ENCODE measurements at places on chromosomes 2 and 18.
A peak's percentile ranks its signal among the peaks of the same experiment; 100 is the strongest.

- DNase-seq: peak; percentile 71
These were observed 11.7 kb upstream of the ACYP2 start for GRCh38 chr2:54103454-54104314.

- DNase-seq: no peak
These were observed 79.2 kb upstream of the MAP3K20 start for GRCh38 chr2:172996387-172996961.

DNA sequence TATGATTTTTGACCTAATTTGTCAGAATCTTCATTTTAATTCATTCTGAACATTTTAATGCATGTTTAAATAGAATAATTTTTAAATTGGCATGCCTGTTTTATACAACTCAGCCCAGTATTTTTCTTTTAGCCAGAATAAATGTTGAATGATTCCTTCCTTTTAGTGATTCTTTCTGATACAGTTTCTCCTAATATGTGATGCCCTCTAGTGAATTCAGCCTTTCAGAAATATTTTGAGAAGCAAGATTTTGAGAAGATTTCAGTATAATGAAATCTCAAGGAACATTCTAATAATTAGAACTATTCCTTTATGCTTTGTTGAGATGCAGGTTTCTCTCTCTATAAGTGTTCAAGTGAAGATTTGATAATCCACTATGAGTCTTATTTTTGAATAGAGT, 28.5 kb downstream of the LCLAT1 start:
- no peak for DNase-seq

- no peak for DNase-seq
These were observed 134.9 kb downstream of the PTH2R start for GRCh38 chr2:208541461-208541988.

DNA sequence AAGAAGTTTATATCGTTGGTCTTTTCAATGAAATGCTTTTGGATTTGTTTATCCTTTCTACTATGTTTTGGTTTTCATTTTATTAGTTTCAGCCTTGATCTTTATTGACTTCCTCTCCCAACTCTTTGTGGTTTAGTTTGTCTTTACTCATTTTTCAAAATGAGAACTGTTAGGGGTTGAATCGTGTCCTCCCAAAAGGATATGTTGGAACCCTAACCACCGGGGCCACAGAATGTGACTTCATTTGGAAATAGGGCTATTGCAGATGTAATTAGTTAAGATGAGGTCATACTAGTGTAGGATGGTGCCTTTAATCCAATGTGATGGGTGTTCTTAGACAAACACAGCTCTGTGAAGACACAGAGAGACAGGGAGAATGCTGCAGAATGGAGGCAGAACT, 60.4 kb upstream of the IL1R2 start:
- no peak for DNase-seq

DNA sequence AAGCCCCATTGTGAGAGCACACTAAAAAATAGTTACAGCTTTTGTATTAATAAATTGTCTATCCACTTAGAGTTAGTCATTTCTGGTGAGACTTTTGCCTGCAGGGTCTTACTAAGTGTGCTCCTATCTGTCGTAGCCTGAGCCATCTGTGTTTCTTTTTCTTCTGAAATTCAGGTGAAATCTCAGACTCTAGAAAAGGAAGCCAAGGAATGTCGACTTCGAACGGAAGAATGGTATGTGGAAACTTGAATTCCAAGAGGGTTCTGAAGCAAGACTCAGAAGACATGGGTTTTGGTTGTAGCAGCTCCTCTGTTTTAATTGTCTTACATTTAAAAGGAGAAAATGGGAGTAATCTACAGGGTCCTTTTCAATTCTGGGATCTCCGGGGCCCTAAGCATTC, 70.0 kb upstream of the STON1 start:
- DNase-seq: no peak

- no peak for DNase-seq
These were observed 49.9 kb downstream of the IMPA2 start for GRCh38 chr18:12031181-12031580.

DNA sequence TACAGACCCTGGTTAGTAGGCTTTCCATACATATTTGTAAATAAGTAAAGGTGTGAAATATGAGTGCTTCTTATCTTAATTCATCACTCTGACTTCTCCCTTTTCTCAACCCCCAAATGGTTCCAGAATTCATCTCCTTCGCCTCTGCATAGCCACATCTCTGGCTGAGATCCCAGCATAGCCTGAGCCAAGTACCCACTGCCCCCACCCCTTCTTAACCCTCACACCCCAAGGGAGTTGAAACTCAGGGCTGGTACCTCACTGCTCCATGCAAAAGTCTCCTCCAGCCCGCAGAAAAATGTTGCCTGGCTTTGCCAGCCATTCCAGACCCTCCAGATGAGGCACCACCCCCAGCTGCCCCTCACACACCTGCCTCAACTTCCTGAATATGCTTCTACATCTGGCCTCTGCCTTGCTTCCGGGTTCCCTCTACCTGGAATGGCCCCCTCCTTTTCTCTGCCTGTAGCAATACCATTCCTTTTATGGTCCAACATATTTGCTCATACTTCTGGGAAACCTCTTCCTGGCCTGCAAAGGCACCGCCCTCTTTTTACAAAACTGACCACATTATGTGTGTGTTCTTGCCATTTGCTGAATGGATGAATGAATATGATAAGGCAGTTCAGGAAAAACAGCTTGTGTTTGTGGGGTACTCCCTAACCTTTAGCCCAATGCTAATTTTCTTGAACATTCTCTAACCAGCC, 112.8 kb downstream of the CELF4 start:
- no peak for DNase-seq

- DNase-seq: no peak
These were observed 4.1 kb downstream of the SPATS2L start for GRCh38 chr2:200310545-200310971.

DNA sequence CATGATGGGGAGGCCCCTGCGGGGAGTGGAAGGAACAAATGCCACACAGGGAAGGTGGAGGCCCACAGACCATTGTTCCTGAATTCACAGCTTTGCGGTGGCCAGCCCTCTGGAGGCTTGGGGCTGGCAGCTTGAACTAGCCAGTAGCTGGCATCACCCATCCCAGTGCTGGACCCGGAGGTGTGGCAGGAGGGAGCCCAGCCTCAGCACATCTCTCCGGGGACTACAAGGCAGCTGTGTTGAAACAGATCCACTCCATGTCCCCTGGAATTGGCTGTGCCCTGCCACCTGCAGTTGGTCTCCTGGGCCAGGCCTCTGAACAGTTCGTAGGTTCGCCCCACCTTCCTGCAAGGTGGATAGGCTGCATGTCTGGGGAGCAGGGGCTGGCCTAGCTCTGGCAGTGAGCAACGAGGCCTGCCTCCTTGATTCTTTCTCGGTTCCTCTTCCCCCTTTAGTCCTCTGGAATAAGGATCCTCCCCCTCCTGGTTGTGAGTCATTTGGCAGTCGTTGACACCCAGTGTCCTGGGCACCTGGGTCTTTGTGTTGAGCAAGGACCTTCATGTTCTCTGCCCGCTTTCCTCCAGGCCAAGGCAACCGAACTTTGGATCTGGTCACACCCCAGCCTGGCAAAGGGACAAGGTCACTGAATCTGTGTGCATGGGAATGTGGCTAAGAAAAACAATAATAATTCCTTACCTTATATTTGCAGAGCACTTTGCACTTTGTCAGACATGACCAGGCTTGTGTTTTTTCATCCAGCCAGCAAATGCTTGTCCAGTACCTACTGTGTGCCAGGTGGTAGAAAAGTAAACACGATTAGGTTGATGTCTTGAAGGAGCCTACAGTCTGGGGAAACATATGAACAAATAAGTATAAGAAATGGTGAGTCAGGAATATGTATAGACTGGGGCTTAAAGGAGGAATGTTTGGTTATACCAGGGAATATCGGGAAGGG, 55.0 kb upstream of the MCFD2 start:
- DNase-seq: no peak

DNA sequence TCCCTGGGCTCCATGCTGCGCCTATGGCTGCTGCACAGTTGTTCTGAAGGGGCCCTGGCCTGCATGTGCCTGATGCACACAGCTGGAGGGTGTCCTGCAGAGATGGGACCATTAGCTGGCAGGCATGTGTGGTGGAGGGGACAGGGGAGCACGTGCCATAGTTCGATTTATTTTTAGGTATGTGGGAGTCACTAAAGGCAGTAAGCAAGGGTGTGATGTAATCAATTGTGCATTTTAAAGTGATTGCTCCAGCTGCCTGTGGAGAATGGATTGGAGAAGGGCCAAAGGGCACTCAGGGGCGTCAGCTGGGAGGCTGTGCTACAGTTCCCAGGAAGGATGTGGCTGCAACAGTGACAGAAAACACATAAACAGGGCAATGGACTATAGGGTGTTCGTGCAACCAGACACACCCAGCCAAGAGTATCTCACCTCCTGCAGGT, 205.1 kb downstream of the ARL4C start:
- DNase-seq: peak; percentile 53

GRCh38 chr2:66318009-66318561, 116.8 kb upstream of the MEIS1 start:
- DNase-seq: no peak

DNA sequence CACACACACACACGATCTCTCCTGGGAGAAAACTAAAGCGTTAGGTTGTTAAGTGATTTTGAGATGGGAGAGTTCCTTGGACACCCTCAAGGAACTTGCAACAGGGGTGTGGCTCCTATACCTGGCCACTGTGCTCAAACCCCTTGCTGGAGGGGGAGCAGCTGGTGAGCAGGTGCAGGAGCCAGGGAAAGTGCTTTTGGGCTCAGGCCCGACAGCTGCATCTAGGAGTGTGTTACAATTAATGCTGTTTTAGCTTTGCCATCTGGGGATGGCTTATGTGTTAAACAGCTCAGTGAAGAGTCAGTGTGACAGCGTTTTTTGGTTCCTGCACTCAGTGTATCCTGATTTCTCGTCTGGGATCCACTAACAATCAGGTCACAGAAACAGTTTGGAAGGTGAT, 510.8 kb downstream of the TRIB2 start:
- no peak for DNase-seq

GRCh38 chr2:180015951-180016709, 9.0 kb upstream of the CWC22 start:
- no peak for DNase-seq

DNA sequence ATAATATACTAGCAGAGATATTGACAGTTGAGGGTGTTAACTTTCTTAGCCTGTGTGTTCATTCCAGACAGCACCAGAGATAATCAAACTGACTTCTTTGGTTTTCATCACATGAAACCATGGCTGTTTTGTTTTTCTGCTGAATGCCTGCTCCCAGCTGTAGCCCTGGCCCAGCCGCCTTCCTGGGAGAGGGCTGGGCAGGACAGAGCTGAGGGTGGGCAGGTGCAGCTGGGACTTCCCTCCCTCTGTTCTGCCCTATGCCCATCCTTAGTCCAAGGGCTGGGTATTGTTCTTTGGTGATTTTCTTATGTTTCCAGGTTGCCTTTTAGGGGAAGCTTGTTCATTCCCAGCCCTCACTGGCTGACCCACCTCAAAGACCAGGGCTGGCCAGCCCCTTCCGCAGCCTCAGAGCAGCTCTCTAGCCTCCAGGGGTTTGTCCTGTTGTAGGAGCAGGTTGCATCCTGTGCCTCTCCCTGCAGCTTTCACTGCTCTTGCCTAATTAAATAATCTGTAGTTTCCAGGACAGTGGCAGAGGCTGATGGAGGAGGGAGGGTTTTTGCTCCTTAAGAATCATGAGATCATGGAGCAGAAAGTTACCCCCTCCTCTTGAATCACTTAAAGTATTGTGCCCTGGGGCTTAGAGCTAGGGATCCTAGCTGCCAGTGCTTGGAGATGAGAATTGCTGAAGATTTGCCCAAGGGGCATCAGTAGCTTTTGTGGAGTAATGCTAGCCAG, 61.4 kb downstream of the MTCL1 start:
- no peak for DNase-seq

DNA sequence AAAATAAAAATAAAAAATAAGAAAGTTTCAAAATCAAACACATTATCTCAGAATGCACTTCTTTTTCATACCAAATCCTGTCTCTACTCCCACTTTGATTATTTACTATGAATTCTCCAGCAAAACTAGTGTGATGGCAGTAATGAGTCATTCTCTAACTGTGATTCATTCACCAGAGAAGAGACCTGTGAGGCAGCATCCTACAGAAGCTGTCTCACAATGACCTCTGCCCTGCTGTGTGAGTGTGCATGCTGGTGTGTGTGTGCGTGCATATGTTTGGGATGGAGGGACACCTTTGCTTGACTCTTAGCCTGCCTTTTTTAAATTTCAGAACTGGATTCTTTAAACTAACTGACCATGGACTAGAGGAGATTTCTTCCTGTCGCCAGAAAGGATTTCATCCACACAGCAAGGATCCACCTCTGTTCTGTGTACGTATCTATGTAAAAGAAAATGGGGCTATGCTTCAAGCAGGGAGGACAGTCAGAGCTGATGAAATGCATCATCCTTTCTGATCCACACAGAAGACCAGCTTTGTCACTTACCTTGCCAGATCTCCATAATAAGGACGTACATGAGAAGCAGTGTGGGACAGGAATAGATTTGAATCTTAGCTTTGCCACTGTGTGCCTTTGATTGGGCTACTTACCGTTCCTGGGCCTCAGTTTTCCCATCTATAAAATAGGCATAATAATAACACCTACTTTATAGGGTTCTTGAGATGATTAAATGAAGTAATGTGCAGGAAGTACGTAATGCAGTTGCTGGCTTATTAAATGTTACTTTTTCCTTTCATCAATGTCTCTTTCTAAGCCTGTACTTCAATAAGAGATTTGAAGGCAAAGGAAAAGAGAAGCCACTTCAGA, 31.2 kb downstream of the STAMBP start:
- DNase-seq: no peak

DNA sequence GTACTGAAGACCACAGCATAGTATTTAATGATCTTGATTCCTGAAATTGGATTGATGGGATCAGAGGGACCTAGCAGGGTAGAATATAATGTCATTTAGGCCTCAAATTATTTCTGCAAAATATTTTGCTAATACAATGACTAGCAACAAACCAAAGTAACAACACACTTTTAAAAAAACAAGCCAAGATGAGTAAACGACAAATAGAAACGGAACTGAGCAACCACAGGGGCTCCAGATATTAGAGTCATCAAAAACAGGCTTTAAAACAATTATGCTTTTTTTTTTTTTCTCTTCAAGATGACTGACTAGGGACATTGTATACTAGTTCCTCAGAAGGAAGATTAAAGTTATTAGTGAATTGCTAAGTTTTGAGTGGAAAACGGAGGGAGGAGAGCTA, 447.1 kb upstream of the MMADHC start:
- DNase-seq: no peak

DNA sequence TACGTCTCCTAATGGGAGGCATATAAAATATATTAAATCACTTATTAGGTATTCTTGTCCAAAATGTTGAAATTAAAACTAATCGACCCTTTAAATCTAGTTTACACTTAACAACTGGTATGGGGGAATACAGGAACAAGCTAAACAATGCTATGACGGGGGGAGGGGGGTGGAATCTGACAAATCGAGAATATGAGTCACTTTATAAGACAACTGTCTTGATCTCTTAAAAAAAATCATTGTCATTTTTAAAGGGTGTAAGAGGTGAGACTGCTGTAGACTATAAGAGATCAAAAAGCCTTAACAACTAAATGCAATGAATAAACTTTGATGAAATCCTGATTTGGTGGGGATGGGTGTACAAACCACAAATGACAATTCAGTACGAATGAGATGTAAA, 6.0 kb downstream of the MAP3K2 start:
- no peak for DNase-seq

GRCh38 chr2:231557571-231558217, 27.4 kb upstream of the NMUR1 start:
- DNase-seq: peak; percentile 54

GRCh38 chr2:179129574-179130238, 79.8 kb upstream of the CCDC141 start:
- no peak for DNase-seq

GRCh38 chr18:58776084-58776483, 88.6 kb upstream of the ZNF532 start:
- DNase-seq: no peak

Data from Peyer's patch (tissue), 4 donors.